ENCODE measurements at places on chromosomes 13 and 19.

- DNase-seq = no peak
These were observed 34.3 kb upstream of the DGKH start for GRCh38 chr13:42014119-42014518.

DNA sequence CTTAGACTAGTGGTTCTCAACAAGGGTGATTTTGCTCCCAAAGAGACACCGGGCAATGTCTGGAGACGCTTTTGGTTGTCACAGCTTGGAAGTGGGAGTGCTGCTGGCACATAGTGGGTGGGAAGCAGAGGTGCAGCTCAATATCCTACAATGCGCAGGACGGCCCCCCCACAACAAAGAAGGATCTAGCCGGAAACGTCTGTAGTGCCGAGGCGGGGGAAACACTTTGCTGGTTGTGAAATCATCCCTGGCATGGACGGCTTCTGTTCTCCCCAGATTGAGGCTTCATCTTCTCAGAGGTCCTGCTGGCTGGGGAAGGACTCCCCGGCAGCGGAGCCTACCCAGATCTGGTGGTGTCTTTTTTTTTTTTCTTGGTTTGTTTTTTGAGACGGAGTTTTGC is 13.4 kb upstream of the SYT5 start:
- no peak for DNase-seq

DNA sequence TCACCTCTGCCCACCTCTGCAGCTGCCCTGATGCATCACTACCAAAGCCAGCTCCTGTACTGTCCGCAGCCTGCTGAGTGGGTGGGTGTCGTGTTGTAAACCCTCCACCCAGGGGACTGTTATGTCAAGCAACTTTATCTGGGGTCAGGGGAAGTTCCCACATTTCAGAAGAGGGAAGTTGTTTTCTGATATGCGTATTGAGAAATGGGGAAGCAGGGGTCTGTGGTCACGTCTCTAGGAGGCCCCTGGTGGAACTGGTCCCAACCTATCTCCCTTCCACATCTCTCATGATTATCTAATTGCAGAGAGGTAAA is 31.2 kb downstream of the CLEC17A start:
- DNase-seq = peak; percentile 65

GRCh38 chr19:620166-620862 is 13.0 kb downstream of the POLRMT start:
- DNase-seq = no peak

DNA sequence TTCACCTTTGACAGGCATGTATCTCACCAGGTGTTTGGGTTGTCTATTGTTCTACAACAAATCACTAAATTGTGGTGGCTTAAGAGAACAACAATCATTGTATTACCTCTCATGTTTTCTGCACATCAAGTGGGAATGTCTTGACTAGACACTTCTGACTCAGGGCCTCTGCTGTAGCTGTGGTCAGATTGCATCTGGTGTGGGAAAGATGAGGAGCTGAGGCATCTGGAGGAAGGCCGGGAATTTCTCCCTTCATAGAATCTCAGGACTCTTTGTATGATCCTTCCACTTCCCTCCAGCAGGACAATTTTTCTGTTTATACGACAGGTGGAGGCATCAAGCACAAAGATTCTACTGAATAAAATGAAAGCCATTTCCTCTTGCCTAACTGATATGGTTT is 511.8 kb upstream of the NBEA start:
- no peak for DNase-seq

DNA sequence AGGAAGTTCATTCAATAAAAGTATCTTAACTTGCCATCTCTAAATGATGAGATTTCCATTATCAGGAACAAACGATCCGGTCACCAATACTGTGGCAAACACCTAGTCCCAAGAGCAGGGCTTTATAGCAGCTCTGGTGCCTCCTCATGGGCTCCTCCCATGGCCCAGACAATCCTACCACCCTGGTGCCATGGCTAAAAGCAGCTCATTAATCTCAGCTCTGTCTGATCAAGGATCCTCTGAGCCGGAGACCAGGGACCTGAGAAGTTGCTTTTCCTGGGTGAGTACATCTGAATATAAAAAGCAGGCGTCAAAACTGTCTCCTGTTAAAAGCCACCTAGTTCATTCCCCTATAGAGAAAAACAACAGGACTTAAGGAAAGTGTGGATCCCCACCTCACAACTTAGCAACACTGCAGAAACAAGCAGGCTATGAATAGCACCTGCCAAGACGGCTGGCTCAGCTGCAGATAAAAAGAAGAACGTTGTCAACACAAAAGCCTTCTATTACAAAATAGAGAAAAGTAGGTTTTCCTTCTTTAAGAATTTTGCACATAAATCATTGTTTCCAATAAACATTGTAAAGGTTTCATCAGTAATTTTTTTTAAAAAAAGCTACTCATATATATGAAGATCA is 30.3 kb downstream of the TSHZ3 start:
- no peak for DNase-seq

- DNase-seq = no peak
These were observed 40.3 kb downstream of the SPRYD7 start for GRCh38 chr13:49895826-49896225.

DNA sequence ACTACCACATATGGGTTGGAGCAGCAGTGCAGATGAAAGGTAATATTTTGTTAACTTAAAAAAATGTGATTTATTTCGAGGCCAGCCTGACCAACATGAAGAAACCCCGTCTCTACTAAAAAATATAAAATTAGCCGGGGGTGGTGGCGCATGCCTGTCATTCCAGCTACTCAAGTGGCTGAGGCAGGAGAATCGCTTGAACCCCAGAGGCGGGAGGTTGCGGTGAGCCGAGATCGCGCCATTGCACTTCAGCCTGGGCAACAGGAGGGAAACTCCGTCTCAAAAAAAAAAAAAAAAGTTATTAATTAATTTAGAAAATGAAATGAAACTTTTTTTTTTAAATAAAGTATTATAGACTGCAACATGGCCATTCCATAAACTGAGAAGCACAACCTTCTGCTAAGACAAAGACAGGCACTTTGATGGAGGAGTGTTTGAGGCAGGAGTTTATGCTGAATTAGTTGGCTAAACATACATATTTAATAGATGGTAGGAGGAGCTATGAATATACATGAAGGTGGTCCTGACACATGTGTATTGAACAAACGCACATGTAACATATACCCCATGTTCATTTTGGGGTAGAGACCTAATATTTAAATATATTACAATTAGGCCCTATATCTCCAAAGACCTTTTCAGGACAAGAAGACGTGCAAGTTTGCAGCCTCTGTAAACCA is 1485.3 kb upstream of the MIR17HG start:
- DNase-seq = no peak

DNA sequence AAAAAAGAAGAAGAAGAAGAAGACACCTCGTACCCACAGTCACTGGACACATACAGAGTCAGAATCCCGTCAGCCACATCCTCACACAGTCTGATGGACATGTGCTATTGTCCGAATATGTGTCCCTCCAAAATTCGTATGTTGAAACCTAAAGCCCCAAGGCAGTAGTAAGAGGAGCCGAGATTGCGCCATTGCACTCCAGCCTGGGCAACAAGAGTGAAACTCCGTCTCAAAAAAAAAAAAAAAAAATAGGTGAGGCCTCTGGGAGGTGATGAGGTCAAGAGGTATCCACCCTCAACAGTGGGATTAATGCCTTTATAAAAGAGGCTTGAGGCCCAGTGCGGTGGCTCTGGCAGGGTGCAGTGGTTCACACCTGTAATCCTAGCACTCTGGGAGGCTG is 2.6 kb upstream of the DENND1C start:
- DNase-seq = no peak

GRCh38 chr13:106276876-106277275 is 258.6 kb downstream of the EFNB2 start:
- DNase-seq = no peak

- DNase-seq = no peak
These were observed 1202.8 kb downstream of the DIAPH3 start for GRCh38 chr13:58960888-58961287.

- DNase-seq = no peak
These were observed 7.9 kb downstream of the HNRNPL start for GRCh38 chr19:38841787-38842438.

- no peak for DNase-seq
These were observed 22.9 kb downstream of the CD70 start for GRCh38 chr19:6568010-6568526.

DNA sequence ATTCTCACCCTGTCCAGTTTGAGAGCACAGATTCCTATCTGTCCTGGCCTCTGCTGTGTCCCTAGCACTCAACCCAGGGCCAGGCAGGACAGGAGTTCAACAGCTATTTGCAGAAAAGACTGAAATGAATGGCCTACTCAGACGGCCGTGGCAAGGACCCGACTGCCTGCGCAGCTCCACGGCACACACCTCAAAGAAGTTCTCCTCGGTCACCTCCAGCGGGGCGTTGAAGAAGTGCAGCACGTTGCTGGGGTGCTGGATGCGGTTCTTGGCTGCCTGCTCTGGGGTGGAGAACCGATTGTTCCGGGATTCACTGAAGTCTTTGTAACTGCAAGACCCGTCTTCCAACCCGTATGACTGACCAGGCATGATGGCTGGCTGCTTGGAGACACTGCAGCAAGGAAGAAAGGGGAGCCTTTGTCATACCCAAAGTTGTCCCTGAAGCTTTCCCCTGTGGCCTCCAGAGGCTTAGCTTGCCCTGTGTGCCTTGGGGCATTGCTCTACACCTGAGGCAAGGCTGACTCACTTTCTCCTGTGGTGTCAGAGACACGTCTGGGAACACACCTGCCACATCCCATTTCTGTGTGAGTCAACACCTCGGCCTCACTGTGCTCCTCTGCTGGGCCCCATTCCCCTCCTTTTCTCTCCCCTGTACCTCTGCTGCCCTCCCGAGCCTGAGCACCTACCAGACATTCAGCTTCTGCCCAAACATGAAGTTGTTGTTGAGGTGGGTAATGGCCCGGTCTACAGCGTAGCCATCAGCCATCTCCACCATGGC is 6.8 kb upstream of the ECH1 start:
- no peak for DNase-seq

GRCh38 chr19:14118165-14119051 is 846 bp upstream of the PRKACA start:
- no peak for DNase-seq

Measured in GM10248 (cell line).